ENCODE measurements at places on chromosomes 5 and 9.

- no peak for DNase-seq
These were observed 15.1 kb downstream of the SLC28A3 start for GRCh38 chr9:84325347-84325973.

DNA sequence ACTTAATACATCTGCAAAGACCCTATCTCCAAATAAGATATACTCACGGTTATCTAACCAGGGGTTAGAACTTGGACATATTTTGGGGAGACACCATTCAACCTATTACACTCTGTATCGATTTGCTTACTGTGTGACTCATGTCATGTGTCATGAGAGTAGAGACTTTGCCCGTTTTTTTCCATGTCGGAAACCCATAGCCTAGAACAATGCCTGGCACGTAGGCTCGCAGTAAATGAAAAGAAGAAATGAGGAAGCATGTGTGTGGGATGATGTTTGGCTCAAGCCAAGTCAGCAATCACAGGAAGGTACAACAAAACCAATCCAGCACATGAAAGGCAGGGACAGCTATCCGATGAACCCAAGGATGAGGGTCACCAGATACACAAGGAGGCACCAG is 94.6 kb upstream of the DNAH5 start:
- DNase-seq = no peak

GRCh38 chr5:59661954-59662615 is 231.4 kb downstream of the PDE4D start:
- no peak for DNase-seq

- no peak for DNase-seq
These were observed 52.2 kb upstream of the MAP3K1 start for GRCh38 chr5:56763182-56763581.

- DNase-seq = no peak
These were observed 9.0 kb downstream of the ADAMTS16 start for GRCh38 chr5:5149154-5149553.

DNA sequence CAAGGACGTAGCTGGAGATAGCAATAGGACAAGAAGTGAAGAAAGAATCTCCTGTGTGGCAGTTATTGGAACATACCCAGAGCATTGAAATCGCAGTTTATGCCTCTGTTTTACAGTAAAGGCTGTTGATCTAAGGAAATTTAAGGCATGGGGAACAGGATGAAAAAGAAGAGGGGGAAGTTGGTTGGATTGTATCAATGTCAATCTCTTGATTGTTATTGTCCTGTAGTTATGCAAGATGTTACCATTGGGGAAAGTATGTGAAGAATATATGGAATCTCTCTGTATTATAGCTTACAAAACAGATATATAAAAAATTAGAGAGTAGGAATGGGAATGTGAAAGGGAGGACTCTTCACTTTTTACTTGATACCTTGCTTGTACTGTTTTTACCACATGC is 195.6 kb upstream of the NREP start:
- DNase-seq = no peak

DNA sequence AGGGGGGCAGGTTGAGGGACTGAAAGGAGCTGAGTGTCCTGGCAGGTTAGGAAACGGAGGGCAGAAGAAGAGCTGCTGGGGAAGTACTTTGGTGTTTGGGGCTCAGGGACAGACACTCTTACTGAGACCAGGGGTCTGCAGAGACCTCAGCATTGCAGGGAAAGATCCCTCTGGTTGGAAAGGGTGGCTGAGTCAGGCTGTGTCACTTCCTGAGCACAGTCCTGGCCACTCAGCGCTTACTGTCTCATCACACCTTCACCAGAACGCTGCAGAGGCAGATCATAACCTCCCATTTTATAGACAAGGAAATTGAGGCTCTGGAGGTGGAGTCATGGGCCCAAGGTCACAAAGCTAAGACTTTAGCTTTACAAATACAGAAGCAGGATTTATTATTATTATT is 54.3 kb downstream of the LMX1B start:
- no peak for DNase-seq

- DNase-seq = no peak
These were observed at the start of gene GPX3 for GRCh38 chr5:151020304-151021110. Gene GPX3, plus strand, starts transcription at chr5:151020591. Its CDS starts 64 bp downstream, at chr5:151020655.

DNA sequence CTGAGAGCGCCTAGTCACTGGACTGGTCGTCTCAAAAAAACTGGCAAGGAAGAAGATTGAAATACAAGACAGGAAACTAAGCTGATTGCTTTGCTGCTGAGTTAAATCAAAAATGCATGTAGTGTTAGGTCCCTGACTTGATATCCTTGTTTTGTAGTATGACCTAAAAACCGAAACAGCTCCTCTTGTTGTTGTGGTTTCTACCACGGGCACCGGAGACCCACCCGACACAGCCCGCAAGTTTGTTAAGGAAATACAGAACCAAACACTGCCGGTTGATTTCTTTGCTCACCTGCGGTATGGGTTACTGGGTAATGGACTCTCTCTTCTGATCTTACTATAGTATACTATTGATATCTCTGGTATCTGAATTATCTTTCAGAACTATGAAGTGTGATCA is 4.3 kb downstream of the MTRR start:
- no peak for DNase-seq

DNA sequence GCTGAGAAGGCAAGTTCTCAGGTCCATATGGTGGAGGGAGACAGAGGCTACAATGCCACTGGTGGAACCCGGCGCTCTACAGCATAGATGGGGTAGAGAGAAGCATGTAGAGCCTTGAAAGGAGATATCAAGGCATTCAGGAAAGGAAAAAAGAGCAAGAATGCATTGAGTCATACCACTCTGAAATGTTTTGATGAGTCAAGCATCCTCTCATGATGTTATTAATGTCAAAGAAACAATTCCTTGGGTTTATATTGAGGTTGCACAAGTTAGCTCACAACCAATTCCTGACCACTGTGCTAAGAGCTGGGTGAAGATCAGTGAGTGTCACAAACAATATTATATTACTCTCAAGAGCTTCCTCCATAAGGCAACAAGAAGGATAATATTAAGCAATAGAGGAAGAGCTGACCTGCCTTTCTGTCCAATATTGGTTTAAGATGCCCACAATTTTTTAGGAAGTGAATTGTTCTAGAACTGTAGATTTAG is 178.0 kb downstream of the RFK start:
- no peak for DNase-seq

GRCh38 chr5:69105996-69106906 is 12.4 kb downstream of the SLC30A5 start:
- DNase-seq = no peak

- no peak for DNase-seq
These were observed 424.6 kb downstream of the CSNK1G3 start for GRCh38 chr5:123936548-123936947.

DNA sequence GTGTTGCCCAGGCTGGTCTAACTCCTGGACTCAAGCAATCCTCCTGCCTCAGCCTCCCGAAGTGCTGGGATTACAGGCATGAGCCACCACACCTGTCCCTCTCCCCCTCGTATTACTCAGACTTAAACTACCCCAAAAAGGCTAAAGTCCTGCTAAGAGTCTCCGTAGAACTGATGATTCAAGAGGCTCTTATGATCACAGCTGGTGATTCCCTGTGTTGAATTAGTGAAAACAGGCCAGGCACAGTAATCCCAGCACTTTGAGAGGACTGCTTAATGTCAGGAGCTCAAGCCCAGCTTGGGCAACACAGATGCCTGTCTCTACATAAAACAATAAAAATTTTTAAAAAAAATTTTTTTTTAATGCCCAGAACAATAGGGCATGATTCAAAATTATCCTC is 9.2 kb downstream of the CDC26 start:
- no peak for DNase-seq

- DNase-seq = no peak
These were observed 78.8 kb upstream of the SPRY4 start for GRCh38 chr5:142403583-142403982.

GRCh38 chr5:126182971-126183695 is 240.1 kb upstream of the GRAMD2B start:
- no peak for DNase-seq

GRCh38 chr5:123756318-123756665 is 244.3 kb downstream of the CSNK1G3 start:
- no peak for DNase-seq

GRCh38 chr9:136530461-136531089 is 15.3 kb downstream of the NOTCH1 start:
- DNase-seq = no peak

- DNase-seq = no peak
These were observed 568.9 kb upstream of the ZNF608 start for GRCh38 chr5:125315306-125315705.

DNA sequence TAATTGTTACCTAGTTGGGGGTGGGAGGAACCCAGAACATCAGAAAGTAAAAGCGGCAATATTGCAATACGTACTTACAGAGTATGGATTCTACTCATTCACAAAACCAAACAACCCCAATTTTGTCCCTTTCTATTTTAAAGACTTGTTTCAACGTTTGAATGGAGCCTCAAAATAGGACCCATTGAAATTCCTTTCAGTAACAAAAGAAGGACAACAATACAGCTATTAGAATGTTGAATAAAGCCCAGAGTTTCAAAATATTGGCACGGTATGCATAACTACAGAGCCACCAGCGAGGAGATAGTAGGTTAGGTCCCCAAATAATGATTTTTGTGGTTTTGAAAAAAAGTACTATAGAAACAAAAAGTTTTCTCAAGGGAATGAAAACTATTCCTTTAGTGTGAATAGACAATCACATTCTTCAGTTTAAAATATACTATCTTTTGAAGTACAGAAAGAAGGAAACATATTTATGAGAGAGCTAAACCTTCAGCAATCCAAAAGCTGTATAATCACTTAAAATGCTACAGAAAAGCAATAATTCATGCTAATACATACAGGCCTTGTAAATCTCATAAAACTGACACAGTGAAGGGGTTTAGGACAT is 235.5 kb downstream of the RFX3 start:
- DNase-seq = no peak

DNA sequence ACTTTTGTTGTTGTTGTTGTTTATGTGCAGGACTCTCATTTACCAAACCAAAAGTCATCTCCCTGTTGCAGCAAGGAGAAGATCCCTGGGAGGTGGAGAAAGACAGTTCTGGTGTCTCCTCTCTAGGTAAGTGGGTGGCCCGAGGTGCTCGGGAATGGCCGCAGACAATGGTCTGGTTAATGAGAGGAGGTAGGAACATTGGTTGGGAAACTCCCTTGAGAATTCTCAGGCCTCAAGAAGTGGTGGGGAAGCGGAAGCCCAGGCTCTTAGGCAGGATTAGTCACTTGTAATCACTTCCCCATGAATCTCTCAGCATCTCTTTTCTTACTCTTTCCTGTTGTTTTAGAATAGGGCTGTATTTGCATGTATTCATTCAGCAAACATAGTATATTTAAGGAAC is 7.2 kb downstream of the ZNF354B start:
- no peak for DNase-seq

DNA sequence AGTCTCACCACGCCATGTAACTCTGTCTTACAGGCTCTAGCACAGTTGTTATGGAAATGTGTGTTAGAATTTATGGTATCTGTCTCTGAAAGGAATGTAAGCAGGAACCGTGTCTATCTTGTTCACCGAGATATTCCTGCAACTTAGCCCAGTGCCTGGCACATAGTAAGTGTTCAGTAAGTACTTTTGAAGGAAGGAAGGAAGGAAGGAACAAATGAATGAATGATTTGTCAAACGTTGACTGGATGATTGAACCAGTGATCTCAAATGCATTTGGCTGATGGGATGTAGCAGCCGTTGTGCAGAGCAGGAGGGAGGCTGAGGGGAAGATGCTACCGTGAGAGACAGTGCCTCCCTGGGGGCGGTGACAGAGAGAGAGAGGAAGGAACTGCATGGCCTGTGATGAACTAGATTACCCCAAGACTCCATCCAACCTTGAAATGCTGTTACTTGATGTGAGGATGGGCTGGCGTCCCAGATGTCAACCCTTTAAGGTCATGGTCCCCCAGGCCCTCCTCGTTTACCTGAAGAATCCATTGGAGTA is 47.5 kb upstream of the PPARGC1B start:
- DNase-seq = no peak

GRCh38 chr9:96023486-96023885 is 148.0 kb downstream of the ERCC6L2 start:
- DNase-seq = no peak

- no peak for DNase-seq
These were observed 518.3 kb upstream of the ITGA1 start for GRCh38 chr5:52269401-52269800.

DNA sequence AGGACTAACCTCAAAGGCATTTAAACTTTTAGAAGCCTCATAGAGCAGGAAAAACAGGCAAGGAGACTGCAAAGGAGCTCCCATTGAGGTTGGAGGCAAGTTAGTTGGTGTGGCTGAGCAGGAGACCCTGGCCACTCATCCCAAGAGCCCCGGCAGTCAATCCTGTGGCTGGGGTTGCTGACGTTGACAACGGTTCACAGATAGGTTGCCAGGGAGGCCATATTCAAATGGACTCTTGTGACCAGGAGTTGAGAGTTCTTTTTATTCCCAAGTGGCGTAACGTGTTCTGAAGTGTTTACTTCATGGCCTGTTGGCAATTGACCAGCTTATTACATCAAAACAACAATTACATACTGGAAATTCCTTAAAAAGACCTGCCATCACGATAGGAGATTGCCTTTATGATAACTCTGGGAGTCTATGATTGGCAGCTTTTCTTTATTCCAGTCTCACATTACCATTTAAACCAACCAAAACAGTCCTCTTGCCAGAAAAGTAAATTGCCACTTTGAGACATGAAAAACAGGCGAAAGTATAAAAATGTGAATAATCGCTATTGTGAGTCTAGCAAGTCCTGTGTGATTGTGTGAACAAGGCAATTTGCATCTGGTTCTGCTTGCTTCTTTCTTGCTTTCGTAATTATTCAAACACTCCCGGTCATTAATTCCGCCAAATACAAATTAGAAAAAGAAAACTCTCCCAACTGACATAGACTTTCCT is 394.9 kb downstream of the MED10 start:
- DNase-seq = no peak

All from activated naive CD4-positive, alpha-beta T cell (primary cell).